ENCODE measurements at places on chromosomes 2 and 18. TPM values are rescaled to one million over a fixed set of nuclear protein-coding genes. Genes with fewer than 3 reads are reported as not detected.

DNA sequence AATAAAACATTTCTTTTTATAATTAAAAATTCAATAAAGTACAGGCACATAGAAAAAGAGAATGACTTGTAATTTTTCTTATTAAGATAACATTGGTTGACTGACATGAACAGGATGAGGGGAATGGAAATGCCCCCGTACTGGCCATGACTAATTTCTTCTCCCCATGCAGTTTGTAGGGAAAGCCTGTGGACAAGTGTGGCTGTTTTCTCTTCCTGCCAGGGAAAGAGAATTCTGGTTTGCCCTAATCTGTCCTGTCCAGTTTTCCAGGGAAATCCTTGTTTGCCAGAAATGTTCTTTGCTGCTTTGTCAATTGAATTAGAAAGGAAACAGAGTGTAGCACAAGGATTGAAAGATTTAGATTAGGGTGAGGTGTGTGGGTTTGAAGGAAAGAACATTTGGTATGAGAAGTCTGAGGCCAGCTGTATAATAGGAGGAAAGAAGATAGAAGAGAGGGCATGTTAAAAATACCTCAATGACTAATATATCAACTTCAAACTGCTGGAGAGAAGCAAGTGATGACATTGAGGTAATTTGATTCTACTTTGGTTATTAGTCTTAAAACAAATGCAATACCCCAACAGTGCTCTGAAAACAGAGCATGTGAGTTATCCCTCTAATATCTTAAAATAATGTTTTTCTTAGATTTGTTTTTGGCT is 593.9 kb upstream of the ZNF804A start:
- DNase-seq = no peak

- DNase-seq = no peak
These were observed 3.9 kb downstream of the DTNB start for GRCh38 chr2:25669520-25669919.

DNA sequence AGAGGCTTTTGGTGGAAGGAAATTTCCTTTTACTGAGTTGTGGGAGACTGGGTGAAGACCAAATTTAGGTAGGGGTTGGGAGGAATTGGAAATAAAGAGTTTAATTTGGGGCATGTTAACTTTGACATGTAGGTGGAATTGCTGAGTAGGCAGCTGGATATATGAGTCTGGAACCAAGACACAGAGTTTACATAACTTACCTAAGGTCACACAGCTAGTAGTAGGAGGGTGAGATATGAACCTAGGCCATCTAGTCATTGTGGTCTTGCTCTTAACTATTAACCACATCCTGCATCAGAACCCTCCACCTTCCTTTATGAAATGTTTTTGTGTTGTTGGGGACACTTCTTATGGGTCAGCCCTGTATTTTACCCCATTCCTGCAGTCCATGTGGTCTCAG is 113.1 kb downstream of the ICOS start:
- no peak for DNase-seq

- no peak for DNase-seq
These were observed 3.9 kb upstream of the NPPC start for GRCh38 chr2:231929961-231930592.

GRCh38 chr2:54958717-54959371 is 91.4 kb downstream of the RTN4 start:
- DNase-seq = no peak

DNA sequence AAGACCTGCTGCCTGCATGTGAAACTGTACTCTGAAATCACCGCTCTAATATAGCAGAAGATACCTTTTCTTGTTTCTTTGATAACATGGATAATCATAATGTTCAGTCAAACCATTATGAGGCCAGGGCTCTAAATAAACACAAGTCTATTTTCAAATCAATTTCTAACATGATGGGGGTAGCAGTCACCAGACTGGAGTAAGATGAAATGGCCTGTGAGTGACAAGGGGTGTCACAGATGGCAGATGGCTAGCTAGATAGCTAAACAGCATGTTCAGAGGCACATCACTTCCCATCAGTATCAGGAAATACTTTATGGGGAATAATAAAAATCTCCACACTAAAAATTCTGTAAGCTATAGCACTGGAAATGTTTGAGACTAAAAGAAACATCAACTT is 14.0 kb downstream of the MBD2 start:
- DNase-seq = no peak

GRCh38 chr2:21333684-21334083 is 209.9 kb downstream of the TDRD15 start:
- no peak for DNase-seq

SFTPB gene
- total RNA-seq = not detected

DNA sequence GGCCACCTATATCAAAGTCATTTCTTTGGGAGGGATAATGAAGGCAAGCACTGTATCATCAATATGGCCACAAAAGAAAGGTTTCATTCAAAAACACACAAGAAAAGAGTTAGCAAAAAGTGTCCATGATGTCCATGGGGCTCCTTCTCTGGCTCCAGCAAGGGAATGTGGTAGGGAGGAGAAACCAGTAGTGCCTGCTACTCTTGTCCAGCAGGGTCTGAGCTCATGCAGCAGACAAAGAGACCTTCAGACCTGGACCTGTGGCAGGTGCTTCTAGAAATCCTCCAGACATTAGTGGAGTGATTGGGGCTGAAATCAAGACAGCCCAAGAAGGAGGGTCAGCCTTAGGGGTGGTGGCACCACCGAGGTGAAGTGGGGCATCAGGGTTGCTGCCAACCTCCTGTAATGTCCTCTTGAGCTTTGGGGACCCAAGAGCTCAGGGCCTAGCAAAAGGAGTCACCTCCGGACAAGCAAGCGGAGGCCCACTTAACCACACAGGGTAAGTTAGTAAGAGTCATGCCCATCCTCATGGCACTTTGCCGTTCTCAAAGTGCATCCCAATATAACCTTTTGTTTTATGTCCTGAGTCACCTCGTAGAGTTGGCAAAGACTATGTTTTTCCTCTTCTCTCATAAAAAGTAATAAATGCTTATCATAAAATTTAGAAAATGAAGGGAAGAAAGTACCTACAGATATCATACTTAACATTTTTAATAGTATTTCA is 112.6 kb upstream of the YPEL5 start:
- DNase-seq = no peak

DNA sequence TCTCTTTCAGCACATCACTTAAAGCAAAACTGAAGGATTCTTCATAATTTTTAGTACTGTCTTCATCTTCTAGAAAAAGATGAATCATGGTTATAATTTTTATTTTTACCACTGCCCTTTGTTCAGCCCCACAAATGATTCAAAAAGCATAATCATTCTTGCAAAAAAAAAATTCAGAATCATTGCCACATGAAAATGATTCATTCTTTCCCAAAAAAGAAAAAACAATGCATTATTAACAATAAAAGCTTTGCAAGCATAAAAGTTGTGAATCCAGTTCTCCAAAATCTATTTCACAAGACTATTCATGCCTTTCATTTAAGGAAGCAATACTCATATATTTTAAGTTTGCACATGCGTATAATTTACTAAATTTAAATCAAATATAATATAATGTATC is 204.8 kb downstream of the RBM43 start:
- DNase-seq = no peak

DNA sequence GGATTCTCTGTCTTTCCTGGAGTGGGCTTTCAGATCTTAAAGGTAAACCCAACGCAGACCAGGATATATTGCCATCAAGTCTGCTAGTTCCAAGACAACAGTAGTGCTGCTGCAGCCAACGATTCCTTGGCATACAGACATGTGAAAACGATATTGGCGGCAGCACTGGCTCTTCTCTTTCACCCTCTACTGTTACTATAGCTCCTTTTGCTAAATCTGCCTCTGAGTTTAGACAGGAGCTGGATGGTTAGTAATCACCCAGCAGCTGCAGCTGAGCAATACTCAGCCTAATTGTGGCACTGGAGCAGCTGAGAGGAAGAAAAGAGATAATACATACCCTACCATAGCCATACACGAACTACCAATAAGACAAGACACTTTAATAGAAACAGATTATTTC is 4.0 kb downstream of the YES1 start:
- DNase-seq = peak; percentile 43

- peak; percentile 3 for DNase-seq
These were observed 3.9 kb downstream of the MAP3K19 start for GRCh38 chr2:135043345-135043744.

DNA sequence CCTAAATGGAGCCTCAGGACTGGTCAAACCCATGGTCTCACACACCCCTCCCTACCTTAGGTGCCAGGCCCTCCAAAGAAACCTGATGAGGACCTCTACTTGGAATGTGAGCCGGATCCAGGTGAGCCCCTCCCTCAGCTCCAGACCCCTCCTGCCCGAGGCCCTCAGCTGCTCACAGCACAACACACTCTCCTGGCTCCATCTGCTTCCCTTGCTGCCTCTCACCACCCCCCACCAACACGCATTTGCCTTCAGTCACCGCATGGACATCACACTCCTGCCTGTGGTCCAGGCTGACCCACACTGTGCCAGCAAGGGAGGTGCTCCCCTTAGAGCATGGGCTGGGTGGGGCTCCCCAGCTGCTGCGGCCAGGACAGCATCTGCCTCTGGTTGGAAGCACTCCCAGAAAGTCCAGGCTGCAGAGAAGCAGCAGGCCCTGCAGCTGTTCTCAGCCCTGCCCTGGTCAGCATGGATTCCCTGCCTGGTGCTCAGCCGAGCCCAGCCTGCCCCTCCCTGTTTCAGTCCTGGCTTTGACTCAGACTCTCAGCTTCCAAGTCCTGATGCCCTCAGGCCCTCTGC is 15.1 kb downstream of the SH2D6 start:
- no peak for DNase-seq

KLF7 gene
- 8.5 TPM for total RNA-seq

CKAP2L gene
- 3.1 TPM for total RNA-seq

- DNase-seq = no peak
These were observed 9.0 kb upstream of the KCNG2 start for GRCh38 chr18:79788734-79789085.

DNAJC5G gene
- total RNA-seq = 1.0 TPM

DNA sequence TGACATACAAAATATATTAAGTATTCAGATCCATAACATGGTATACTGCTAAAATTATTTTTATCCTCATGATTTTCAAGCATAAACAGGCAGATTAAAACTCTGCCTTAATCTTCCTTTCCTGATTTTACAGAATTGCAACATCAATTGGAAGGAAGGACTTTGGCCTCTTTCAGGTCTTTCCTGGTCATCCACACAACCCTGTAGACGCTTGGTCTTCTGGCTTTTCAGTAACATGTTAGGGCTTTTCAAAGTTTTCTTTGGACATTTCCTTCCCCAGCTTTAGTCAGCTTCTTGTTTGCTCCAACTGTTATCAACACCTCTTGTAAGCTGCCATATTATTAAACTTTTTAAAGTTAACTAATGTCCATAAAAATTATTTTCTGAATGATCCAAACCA is 1364.9 kb upstream of the NRXN1 start:
- no peak for DNase-seq

DNA sequence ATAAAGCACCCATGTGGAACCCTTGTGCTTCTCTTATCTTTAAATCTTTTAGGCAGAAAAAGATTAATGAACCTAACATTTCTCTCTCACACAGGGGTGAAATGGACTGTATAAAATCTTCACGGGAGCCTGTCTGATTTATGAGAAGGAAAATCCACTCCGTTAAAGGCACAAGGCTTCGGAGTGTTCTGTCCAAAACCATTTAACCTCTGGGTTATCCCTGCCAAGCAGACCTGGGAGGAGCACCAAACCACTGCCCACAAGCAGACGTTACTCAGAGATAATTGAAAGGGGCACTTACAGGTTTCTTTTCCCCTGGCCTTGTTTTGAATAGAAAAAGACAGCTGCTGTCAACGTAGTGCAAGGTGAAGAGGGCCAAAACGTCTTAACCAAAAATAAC is 184.4 kb upstream of the DOK6 start:
- DNase-seq = no peak

FBXO36 gene
- 1.2 TPM for total RNA-seq

NDUFS1 gene
- total RNA-seq = 102 TPM

- DNase-seq = no peak
These were observed 699.8 kb downstream of the GALR1 start for GRCh38 chr18:77949355-77949973.

HS6ST1 gene
- 8.3 TPM for total RNA-seq

IL1B gene
- total RNA-seq = not detected

- DNase-seq = no peak
These were observed 77.4 kb downstream of the RTP5 start for GRCh38 chr2:241947004-241947350.

GRCh38 chr2:185978634-185979407 is 240.2 kb downstream of the FSIP2 start:
- DNase-seq = no peak

- peak; percentile 3 for DNase-seq
These were observed at the start of gene LONRF2 for GRCh38 chr2:100321866-100322820. TSS of gene LONRF2 (minus strand) at chr2:100322501. CDS start at chr2:100322093, 408 bp downstream.

GRCh38 chr18:47342566-47342965 is 91.1 kb upstream of the SKOR2 start:
- DNase-seq = no peak

DNA sequence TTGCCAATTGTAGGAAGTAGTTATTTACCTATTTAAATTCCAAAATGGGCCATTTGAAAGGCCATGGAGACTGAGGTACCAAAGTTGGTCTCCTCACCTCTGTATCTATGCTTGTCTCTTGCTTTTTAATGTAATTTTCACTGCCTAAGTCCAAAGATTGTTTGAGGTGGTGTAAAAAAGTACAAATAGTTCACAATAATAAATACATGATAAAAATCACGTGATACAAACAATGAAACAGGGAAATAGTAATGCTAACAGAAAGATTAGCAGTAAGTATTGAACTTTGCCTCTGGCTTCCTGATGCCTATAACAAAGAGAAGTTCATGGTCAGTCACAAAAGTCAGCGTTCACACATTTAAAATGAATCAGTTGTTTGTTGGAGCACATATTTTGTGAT is 67.6 kb downstream of the CNTNAP5 start:
- no peak for DNase-seq

GRCh38 chr2:101782427-101782792 is 84.9 kb downstream of the MAP4K4 start:
- no peak for DNase-seq

Measured in dermis microvascular lymphatic vessel endothelial cell (primary cell).